NCI-H1092 (cell line): ENCODE measurements at places on chromosomes 3 and 15.
A peak's percentile ranks its signal among the peaks of the same experiment; 100 is the strongest.

- no peak for DNase-seq
Measured at GRCh38 chr3:12449889-12450682, 34.2 kb upstream of the TSEN2 start.

- DNase-seq: no peak
Measured at GRCh38 chr15:71736286-71736947, 73.9 kb upstream of the NR2E3 start.

- DNase-seq: peak; percentile 4
Measured at GRCh38 chr15:44193651-44194322, 1.3 kb downstream of the FRMD5 start.

GRCh38 chr3:14481646-14482036 is 58.5 kb downstream of the GRIP2 start:
- no peak for DNase-seq

- DNase-seq: no peak
Measured at GRCh38 chr15:92009162-92009561, 155.7 kb downstream of the SLCO3A1 start.
